ENCODE measurements at places on chromosomes 12 and 14.

GRCh38 chr12:128557231-128557630, 266.5 kb downstream of the SLC15A4 start:
- no peak for DNase-seq

DNA sequence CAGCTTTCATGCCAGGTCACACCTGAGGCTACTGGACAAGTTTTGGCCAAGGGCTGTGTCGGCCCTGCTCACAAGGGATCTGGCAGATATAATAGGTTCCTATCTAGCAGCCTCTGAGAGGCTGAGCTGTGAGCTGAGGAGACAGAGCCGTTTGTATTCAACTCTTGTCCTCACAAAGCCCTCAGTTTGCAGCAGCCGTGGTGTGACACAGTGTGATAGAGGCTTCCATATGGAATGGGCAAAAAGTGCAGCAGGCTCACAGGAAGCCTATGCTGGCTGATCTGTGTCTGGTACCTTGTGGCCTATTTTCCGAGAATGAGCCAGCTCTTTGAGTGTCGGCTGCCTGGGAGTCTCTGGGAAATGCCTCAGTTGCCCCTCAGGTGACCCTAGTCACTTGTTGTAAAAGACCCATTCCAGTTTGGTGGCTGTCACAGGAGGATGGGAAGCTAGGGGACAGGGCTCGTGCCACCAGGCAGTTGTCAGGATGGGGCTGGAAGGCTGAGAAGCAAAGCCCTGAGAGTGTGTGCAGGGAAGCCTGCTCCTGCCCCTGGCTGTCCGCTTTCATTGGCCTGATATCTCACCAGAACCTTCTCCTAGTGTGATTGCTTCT, 16.1 kb downstream of the VRTN start:
- DNase-seq = no peak

DNA sequence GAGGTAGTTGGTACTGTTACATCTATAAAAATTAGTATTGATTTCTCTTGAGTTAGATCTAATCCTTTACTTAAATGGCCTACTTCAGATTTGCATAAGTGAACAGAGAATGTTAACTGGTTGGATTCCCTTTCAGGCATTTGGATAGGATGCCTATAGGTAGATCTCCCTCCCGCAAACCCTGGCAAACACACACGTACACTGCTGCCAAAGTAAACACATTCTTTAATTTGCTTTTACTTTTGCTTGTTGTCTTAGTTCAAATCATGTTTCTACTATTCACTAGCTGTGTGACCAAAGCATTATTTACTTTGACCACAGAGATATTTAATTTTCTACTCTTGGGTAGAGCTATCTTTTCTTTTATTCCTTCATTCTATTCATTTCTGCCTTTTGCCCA, 936.1 kb upstream of the FBXO33 start:
- no peak for DNase-seq

DNA sequence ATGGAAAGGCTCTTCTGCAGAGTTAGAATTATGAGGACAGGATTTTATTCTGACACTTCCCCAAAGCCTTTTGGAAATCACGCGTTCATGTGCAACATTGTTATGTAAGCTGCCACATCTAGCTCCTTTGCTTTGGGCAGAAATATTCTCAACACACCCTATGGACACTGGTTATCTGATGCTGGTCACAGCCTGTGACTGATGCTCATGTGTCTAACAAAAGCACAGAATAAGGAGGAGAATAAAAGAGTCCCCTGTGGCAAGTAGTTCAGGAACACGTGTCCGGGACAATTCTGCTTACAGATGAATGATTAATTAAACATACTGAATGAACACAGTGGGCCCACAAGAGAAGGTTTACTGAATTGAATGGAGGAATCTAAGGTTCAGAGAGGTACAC, 22.1 kb downstream of the FOXN3 start:
- no peak for DNase-seq

DNA sequence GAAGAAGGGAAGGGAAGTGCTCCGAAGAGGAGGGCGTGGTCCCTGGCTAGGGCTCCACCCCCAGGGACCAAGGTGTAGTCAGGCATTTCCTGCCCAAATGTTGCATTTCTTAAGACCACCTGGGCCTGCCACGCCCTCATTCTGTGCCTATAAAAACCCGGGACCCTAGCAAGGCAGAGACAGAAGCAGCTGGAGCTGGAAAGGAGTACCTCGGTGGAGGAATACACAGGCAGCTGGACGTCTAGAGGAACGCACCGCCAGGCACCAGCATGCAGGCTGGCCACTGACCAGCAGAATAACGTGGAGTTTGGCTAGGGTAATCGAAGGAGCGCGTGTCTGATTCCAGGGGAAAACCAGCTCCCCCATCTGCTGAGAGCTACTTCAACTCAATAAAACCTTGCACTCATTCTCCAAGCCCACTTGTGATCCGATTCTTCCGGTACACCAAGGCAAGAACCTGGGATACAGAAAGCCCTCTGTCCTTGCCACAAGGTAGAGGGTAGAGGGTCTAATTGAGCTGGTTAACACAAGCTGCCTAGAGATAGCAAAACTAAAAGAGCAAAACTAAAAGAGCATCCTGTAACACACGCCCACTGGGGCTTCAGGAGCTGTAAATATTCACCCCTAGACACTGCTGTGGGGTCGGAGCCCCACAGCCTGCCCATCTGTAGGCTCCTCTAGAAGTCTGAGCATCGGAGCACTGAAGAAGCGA, 21.0 kb downstream of the CFL2 start:
- no peak for DNase-seq

GRCh38 chr14:97413966-97414717, 617.0 kb downstream of the VRK1 start:
- no peak for DNase-seq
